ENCODE measurements at places on chromosomes 11 and 22. TPM values are rescaled to one million over a fixed set of nuclear protein-coding genes. Genes with fewer than 3 reads are reported as not detected.

The NCF4 gene
- total RNA-seq: 3.3 TPM

The RPS6KA4 gene
- 22.2 TPM for total RNA-seq

The BTG4 gene
- total RNA-seq: not detected

GRCh38 chr11:117071344-117071787, 26.9 kb downstream of the SIK3 start:
- no peaks in the 10 kb centered on the region for H3K36me3 ChIP-seq
- H3K27me3 ChIP-seq: no peaks in the 10 kb centered on the region
- DNase-seq: peak; percentile 27
- H3K4me1 ChIP-seq: peaks cover 4% of the 10 kb centered on the region
- no peak overlapping the region for H3K27ac ChIP-seq

DNA sequence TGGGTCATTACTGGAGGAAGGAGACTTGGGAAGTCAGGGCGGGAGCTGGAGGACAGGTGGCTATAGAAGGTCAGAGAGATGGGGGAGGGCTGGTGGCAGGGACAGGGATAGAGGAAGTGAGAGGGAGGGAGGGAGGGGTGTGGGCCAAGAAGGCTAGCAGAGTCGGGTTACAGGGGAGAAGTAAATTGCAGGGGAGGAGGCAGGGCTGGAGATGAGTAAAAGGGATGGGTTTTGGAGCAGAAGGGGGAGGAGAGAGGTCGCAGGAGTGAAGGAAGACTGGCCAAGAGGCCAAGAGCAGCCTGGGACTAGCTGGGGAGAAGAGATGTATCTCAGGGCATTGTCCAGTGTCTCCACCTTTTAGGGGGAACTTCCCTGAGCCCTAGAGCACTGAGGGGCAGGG, 33.0 kb downstream of the LRRC10B start:
- H3K36me3 ChIP-seq: no peaks in the 10 kb centered on the region
- DNase-seq: peak; percentile 58
- H3K4me3 ChIP-seq: no peak overlapping the region
- peak overlapping the region; percentile 48 for H3K27ac ChIP-seq

DNA sequence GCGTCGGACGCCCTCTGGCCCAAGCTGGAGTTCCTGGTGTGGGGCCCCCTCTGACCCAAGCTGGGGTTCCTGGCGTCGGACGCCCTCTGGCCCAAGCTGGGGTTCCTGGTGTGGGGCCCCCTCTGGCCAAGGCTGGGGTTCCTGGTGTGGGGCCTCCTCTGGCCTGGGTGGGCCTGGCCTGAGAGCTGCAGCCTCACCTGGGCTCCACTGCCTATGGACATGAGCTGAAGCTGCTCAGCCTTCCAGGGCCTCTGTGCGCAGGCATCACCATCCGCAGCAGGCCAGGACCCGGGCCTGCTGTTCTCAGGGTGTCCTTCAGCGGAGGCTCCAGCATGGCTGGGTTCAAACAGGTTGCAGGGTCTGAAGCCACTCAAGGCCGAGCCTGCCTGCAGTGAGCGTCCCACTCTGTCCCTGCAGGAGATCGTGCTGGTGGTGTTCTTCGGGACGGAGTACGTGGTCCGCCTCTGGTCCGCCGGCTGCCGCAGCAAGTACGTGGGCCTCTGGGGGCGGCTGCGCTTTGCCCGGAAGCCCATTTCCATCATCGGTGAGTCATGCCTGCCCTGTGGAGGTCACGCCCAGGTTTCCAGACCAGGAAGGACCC, 125.5 kb downstream of the KCNQ1 start:
- H3K27ac ChIP-seq: no peak overlapping the region
- peak; percentile 10 for DNase-seq
- no peak overlapping the region for H3K4me3 ChIP-seq
- H3K36me3 ChIP-seq: no peaks in the 10 kb centered on the region

GRCh38 chr11:77207618-77208313, 79.7 kb downstream of the MYO7A start:
- H3K4me1 ChIP-seq: no peaks in the 10 kb centered on the region
- peak; percentile 26 for DNase-seq
- H3K36me3 ChIP-seq: no peaks in the 10 kb centered on the region
- H3K4me3 ChIP-seq: no peak overlapping the region
- H3K27ac ChIP-seq: no peak overlapping the region

DNA sequence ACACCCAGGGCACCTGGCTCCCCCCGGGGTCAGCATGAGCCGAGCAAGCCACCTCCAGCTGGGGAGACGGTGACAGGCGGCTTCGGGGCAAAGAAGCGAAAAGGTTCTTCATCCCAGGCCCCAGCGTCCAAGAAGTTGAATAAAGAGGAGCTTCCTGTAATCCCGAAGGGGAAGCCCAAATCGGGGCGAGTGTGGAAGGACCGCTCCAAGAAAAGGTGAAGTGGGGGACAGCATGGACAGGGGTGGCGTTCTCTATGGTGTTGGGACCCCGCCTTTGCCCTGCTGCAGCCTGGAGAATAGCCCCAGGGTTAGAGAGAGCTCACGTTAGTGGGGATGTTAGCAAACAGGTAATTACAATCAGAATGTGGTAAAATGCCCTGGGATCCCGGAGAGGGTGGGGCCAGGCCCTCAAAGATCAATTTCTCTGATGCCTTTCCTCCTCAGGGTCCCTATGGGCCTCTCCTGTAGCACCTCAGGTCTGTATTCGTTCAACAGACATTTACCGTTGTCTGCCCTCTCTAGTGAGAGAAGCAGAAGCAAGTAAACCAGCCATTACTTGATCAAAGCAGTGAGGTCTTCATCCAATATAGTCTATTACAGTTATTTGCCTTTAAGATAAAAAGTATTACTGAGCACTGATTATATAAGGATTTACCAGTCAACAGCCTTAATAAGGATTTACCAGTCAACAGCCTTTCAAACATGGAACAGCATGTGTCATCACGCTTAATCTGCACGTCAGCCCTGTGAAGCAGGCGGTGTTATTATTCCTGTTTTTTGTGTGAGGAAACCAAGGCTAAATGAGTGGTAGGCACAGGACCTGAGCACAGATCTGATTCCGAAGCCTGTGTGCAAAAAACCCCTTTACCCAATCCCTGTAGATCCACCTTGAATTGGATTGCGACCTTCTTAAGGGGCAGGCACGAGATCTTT, 1.0 kb downstream of the CCDC86 start:
- no peak overlapping the region for H3K27ac ChIP-seq
- peaks cover 16% of the 10 kb centered on the region for H3K4me1 ChIP-seq

DNA sequence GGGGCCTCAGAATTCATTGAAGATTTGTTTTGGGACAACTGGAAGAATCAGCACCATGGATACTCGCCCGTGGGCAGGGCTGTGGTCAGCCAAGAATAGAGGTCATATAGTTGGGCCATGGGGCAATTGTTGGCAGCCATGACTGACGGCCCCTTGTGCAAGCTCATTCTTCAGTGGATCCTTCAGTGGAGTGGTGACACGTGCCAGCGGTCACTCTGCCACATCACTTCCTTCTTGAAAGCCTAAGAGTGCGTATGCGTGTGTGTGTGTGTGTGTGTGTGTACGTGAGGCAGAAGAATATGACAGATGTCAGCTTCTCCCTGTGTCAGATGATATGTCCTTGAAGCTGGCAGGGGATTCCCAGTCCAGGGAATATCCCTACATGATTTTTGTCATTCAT, 1.8 kb upstream of the IL18BP start:
- no peaks in the 10 kb centered on the region for H3K27me3 ChIP-seq
- H3K4me3 ChIP-seq: no peak overlapping the region
- H3K27ac ChIP-seq: no peak overlapping the region
- H3K4me1 ChIP-seq: peaks cover 3% of the 10 kb centered on the region
- no peaks in the 10 kb centered on the region for H3K36me3 ChIP-seq

DNA sequence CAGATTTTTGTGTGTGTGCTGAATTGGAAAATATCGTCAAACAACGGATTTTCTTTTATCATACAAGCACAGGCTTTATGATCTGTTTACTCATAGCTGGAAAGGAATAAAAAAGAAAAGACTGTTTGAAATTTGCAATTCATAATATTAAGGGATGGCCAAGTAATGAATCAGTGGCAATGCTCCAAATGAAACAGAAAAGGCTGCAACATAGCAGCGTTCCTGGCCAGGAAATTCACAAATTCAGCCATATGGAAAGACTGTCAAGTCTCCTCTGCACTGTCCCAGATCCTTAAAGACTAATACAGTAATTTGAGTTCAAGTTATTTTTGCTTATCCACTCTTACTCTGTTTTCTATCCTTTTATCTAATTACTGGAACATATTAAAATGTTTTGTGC, 98.2 kb downstream of the MSANTD4 start:
- H3K27ac ChIP-seq: no peak overlapping the region
- no peaks in the 10 kb centered on the region for H3K27me3 ChIP-seq
- no peak overlapping the region for H3K4me3 ChIP-seq
- no peak for DNase-seq
- H3K36me3 ChIP-seq: no peaks in the 10 kb centered on the region

DNA sequence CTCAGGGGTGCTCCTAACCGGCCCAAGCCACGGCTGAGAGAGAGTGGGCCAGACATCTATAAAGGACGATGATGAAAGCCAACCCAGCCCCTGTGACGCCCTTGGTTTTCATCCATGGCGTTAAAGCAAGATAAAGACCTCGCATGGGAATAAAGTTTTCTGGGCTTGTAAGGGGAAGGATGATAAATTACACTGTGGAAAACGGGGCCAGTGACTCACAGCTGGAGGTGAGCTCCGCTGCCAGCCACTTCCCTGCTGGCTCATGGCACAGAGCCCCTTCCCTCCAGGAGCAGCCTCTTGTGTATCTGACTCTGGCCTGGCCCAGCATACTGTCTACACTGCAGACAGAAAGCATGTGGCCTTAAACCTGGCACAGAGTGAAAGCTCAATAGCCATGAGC, 503.2 kb upstream of the B3GAT1 start:
- no peaks in the 10 kb centered on the region for H3K27me3 ChIP-seq
- no peak overlapping the region for H3K4me3 ChIP-seq
- H3K27ac ChIP-seq: no peak overlapping the region
- no peaks in the 10 kb centered on the region for H3K4me1 ChIP-seq
- DNase-seq: no peak

GRCh38 chr22:32880505-32880892, 79.0 kb downstream of the TIMP3 start:
- no peaks in the 10 kb centered on the region for H3K27me3 ChIP-seq

DNA sequence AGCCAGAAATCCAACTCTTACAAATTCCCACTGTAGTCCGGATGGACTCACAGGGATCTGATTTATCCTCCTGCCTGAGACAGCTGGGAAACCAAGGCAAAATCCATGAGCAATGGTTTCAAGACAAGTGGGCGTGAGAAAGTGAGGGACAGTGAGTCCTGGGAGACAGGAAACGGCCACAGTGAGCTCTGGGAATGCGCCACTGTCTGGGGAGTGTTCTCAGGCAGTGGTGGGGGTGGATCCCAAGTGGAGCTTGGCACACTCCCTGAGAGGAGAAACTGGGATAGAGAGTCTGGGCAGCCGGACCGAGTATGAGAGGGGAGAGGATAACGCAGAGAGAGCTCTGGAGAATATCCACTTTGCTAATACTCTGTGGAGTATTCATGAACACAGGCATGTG, 9.8 kb downstream of the IL17REL start:
- H3K27ac ChIP-seq: no peak overlapping the region
- H3K4me1 ChIP-seq: peaks cover 4% of the 10 kb centered on the region
- H3K36me3 ChIP-seq: no peaks in the 10 kb centered on the region
- no peak overlapping the region for H3K4me3 ChIP-seq
- no peak for DNase-seq

DNA sequence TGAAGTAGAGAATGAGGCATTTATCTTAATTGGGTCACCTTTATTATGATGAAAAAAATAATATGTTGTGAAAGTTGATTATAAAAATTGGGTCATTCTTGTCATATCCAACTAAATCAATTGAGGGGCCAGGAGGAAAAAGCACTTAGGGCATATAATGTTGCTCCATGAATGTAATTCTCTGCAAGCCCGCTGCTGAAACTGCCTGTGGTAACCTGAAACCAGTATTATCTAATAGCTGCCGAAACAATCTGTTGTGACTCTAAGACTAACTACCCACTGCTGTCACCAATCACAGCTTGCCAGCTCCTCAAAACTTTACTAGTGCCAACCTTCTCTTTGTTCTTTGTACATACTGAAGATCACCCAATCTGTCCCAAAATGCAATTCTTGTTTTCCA, 115.8 kb downstream of the ATG16L2 start:
- no peak overlapping the region for H3K4me3 ChIP-seq
- H3K4me1 ChIP-seq: peaks cover 2% of the 10 kb centered on the region
- H3K27me3 ChIP-seq: no peaks in the 10 kb centered on the region
- no peaks in the 10 kb centered on the region for H3K36me3 ChIP-seq
- no peak for DNase-seq
- H3K27ac ChIP-seq: no peak overlapping the region

DNA sequence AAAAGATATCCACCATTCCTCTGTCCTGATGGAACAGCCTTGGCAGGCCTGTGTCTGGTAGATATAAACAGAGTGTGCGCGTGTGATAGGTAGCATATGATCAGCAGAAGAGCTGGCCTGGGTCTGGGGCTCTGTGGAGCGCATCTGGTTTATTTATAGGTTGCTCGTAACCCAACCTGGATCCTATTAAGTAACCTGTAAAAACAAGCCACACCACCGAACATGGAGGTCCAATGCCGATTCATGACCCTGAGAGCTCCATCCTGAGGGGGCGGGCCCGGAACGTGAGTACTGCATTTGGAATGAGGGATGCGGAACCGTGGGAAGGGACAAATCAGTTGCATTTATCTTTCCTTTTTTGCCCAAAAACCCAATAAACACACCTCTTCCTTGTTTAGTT, 31.9 kb upstream of the APOL5 start:
- H3K27me3 ChIP-seq: no peaks in the 10 kb centered on the region
- no peaks in the 10 kb centered on the region for H3K36me3 ChIP-seq
- H3K27ac ChIP-seq: no peak overlapping the region
- H3K4me3 ChIP-seq: no peak overlapping the region
- no peak for DNase-seq

DNA sequence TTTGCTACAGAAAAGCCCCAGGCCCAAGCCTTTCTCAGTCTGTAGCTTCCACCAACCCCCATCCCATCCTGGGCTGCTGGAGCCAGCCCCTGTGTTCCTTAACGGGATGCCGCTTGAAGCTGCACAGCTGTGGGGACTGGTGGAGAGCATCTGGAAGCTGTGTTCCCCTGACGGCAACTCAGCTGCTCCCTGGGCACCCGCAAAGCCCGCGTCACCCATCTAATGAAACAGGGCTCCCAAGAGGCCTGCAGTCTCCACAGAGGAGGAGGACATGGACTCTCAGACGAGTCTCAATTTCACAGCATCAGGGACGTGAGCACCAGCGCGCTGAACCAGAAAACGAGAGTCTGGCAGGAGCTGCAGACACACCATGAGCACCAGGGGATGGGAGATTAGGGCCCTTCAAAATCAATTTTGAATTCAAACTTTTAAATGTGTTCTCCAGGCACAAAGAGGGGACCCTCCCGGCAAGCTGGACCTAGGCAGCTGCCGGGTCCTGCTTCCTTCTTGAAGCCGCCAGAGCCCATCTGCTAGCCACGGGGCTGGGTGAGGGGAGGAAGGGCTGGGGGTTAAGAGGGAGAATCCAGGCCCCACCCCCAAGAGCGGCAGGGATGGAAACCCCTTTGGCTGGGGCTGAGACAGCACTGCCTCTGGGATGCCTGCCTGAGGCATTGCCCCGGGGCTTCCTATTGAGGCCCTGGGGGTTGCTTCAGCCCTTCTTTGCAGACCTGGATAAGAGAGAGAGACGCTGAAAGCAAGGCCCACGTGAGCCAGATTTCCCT, 21.0 kb downstream of the LMO1 start:
- no peak overlapping the region for H3K4me3 ChIP-seq
- no peaks in the 10 kb centered on the region for H3K4me1 ChIP-seq
- no peaks in the 10 kb centered on the region for H3K27me3 ChIP-seq
- no peaks in the 10 kb centered on the region for H3K36me3 ChIP-seq
- DNase-seq: no peak

All from ovary (tissue), 10 donors.